HepG2 (cell line): ENCODE measurements at places on chromosomes 4 and X. TPM values are rescaled to one million over a fixed set of nuclear protein-coding genes. Genes with fewer than 3 reads are reported as not detected.

FAM47A gene
- not detected in 2 replicates for total RNA-seq

NLGN4X gene
- not detected in 2 replicates for total RNA-seq

TCP11X2 gene
- not detected in 2 replicates for total RNA-seq

SCML1 gene
- 24.2 and 29.0 TPM in 2 replicates for total RNA-seq

TBC1D8B gene
- 7.2 and 11.6 TPM in 2 replicates for total RNA-seq

SSX2 gene
- not detected in 2 replicates for total RNA-seq

BMP3 gene
- not detected in 2 replicates for total RNA-seq

PAPSS1 gene
- 126 and 170 TPM in 2 replicates for total RNA-seq

GRCh38 chr4:76300012-76300411, 6.5 kb upstream of the STBD1 start:
- DNase-seq = no peak

DNA sequence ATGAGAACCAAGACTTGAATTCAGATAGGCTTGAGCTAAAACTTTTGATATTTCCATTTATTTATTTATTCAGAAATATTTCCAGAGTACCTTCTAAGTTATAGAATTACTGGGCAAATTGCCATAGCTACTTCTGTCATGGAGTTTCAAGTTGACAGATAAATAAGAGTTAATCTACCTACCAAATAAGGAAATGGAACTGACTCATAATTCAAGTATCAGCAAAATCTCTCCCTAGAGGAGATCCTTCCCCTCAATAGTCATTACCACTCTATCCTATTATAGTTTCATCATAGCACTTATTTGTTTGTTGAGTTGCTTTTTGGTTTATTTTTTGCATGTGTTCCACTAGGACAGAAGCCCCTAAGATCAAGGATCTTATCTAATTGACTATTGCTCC, 48.8 kb upstream of the CCSER1 start:
- no peak for DNase-seq

- DNase-seq = peak; percentile 11
These were observed 4.9 kb upstream of the TLR8 start for GRCh38 chrX:12901486-12901885.

DNA sequence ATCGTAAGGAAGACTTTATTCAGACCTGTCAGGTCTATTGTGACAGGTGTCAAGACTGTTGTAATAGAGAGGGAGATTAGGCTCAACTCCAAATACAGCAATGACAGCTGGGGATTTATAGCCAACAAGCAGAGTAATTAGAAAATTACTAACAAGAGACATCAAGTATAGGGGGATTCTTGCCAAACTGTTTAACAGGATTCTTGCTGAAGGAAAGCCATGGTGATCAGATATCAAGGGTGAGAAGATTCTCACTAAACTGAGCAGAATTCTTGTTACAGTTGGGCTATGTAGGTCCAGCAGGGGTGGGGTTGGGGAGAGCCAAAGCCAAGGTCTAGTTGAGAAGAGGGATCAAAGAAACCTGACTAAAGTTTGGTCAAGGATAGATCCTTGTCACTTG, 461.0 kb upstream of the GALNT7 start:
- no peak for DNase-seq

DNA sequence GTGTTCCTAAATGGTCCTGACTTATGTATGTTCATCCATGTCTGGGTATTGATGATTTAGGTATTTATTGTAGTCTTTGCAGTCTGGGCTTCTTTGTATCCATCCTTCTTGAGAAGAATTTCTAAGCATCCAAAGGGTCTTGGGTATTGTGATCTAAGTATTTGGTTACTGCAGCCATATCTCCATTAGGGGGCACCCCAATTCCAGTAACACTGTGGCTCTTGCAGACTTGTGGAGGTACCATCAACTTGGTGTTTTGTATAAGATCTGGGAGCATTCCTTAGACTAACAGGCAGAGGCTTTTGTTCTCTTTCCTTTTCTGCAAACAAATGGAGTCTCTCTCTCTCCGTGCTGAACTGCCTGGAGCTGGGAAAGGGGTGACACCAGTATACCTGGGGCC, 113.7 kb upstream of the NEXMIF start:
- DNase-seq = peak; percentile 10

DNA sequence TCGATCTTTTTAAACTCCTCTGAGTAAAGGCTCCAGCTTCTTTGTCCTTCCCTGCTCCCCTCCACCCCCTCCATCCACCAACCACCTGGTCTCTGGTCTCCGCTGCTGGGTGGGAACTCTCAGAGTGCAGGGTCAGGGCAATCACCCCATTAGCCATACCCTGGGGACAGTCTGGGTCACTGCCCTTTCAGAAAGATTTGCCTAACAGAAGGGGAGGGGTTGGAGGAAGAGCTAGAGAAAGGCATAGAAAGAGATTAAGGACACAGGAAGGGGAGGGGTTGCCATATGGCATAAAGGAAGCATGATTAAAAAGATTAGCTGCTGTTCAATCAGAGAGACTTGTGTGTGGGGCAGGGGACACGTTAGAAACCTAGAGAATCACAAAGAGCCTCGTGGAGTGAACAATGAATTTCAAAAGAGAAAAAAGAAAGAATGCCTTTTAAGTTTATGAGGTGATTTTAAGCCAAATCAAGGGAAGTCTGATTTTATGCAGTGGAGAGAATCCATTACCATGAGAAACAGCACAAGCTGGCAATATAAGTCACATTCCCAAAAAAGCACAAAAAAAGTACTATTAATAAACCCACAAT, 115.5 kb upstream of the ACSL4 start:
- DNase-seq = peak; percentile 66

GRCh38 chr4:20194123-20195013, 57.3 kb upstream of the SLIT2 start:
- no peak for DNase-seq

DNA sequence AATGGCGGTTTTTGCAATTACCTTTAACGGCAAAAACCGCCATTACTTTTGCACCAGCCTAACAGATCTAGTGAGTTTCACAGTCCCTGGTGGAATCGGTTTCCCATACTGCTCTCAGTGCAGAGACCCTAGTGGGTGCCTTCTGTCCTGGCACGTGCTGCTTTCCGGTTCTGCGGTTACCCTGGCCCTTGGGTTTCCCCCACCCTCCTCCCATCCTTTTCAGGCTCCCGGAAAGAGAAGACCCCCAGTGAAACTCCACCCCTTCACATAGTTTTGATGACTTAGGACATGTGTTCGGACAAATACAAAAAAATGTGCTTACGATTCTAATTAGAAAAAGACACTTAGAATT, 36.9 kb downstream of the NLGN3 start:
- DNase-seq = no peak

GRCh38 chr4:7877176-7877575, 62.5 kb downstream of the AFAP1 start:
- DNase-seq = no peak

DNA sequence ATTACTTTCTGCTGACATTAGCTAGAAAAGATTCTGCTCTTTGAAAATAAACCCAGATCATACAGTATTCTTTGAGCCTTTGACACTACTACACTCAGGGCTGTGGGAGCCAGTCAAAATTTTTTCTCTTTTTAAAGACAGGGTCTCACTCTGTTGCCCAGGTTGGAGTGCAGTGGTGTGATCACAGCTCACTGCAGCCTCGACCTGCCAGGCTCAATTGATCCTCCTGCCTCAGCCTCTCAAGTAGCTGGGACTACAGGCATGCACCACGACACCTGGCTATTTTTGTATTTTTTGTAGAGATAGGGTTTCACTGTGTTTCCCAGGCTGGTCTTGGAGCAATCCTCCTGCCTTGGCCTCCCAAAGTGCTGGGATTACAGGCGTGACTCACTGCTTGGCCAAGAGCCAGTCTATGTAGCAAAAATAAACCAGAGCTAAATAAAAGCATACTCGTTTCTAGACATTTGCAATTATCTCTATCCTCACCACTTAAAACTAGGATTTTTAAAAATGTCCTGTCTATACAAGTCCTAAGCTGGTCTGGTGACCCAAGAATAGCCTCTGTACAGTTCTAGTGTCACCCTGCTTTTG, 43.2 kb downstream of the AKAP4 start:
- DNase-seq = no peak

GRCh38 chr4:8643986-8644385, 51.4 kb downstream of the CPZ start:
- no peak for DNase-seq

GRCh38 chr4:104494185-104494584, 509 bp downstream of the CXXC4 start:
- peak; percentile 12 for DNase-seq

DNA sequence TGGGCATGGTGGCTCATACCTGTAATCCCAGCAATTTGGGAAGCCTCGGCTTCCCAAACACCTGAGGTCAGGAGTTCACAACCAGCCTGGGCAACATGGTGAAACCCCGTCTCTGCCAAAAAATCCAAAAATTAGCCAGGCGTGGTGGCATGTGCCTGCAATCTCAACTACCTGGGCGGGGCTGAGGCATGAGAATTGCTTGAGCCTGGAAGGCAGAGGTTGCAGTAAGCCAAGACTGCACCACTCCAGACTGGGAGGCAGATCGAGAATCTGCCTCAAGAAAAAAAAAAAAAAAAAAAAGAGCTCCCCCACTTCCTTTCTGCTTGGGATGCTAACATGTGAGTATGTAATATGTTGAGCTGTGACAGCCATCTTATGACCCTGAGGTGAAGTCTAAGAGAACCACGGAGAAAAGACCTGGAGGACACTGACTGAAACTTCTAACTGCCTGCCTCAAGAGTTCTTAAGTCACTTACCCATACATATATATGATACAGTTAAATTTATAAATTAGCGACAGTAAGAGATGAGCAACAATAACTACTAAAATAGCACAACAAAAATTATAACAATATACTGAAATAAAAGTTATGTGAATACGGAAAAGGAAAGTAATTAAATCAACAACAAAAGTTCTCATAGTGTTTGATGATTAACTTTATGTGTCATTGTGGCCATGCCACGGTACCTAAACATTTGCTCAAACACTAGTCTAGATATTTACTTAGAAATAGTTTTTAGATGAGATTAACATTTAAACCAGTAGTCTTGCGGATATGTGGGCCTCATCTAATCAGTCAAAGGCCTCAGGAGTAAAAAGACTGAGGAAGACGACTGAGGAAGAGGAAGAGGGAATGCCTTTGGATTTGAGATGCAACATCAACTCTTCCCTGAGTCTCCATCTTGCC, 178.3 kb downstream of the OPHN1 start:
- DNase-seq = no peak

GRCh38 chr4:138348055-138348454, 105.9 kb upstream of the SLC7A11 start:
- DNase-seq = peak; percentile 80

DNA sequence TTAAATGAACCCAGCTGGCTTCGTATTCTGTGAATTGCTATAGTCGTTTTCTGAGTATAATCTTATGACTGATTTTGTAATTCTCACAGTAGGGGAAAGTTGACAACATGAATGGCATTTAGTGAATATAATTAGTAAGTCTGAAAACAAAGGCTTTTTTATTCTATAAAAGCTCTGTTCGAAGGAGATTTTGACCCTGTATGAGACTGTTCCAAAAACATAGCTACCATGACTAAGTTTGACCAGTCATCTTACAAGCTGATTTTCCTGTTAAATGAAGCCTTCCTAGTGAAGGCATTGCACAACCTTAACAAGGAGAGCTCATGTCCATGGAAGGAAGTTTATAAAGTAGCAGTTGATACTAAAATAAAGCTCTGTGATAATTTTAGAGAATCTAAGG, 242.3 kb downstream of the RPA4 start:
- no peak for DNase-seq

- DNase-seq = no peak
These were observed 191.7 kb upstream of the GPC4 start for GRCh38 chrX:133606990-133607389.

DNA sequence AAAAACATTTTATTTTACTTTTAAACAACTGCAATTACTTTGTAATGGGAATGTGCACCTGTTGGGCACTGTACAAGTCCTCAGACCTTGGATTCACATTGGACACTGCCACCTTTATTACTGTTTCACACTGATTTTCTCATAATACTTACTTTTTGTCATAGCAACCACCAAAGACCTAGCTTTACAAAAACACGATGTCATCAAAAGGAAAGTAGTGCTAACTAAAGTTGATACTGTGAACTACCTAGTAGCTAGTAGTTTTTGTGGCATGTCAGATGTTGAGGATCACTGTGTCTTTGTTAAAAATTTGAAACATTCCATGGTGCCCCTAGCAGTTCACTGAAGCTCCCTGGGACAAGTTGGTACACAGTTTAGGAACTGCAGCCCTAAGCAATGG, 62.9 kb upstream of the HOPX start:
- DNase-seq = no peak

DNA sequence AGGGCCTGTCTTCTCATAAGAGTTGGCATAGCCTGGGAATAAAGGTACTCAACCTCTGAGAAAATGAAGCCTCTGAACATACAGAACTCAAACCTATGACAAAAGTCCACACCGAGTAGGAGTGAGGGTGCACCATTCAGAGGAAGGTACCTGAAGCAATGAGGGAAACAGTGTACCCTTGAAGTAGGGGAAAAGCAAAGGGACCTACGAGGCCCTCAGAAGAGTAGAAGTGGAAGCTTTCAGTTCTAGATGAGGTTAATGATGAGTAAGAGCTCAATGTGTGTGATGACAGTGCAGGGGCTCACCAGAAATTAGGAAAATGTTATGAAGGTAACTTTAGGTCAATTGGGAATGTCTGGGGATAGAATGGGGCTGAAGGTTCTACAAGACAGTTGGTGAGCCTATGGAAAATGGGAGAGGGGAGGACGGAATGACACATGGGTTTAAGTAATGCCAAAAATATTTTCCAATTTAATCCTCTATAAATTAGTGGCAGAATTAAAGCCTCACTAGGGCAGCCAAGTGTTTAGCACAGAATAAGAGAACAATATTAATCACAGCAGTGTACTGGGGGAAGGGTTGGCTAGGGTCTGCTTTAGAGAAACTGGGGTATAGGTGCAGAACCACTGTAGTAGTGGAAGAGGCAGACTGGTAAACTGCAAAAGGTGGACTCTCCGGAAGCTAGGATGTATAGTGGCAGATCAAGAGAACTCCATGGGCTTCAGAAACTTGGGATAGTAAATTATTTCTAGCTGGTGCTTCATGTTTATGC, 39.8 kb downstream of the RAB33A start:
- no peak for DNase-seq

DNA sequence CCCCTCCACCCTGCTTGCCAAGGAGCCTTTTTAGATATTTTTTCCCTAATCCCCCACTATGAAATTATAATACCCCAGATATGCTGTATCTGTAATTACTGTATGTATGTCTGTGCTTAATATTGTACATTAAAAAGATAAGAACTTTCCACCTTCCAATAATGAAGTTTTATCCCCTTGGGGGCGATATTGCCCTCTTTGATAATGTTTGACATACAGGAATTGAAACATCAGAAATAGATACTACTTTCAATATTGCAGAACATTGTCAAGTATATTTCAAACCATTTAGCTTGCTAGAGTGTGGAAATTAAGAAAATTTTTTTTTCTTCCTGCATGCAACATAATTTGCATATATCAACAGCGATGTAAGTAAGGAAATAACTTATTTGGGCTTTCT, 58.9 kb downstream of the NAF1 start:
- DNase-seq = no peak

GRCh38 chrX:46279214-46279924, 265.9 kb downstream of the ZNF674 start:
- no peak for DNase-seq

DNA sequence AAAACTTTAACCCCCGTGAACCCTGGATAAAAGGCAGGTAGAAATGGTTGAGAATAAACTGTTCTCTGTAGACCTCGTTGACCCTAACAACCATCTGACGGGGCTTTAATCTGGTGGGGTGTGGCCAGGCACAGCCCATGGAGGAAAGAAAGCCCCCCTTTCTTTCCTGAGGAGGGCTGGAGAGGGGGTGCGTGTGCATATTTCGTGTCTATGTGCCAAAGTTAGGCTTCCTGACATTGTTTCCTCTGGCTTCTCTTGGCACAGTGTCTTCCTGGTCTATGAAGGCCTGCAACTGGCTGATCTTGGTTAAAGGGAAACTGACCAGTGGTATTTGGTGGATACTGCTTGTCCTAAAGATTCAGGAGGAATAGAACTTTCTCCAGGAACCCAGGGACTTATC, 97.1 kb downstream of the MGST2 start:
- DNase-seq = no peak
